SK-N-SH (cell line): ENCODE measurements at places on chromosomes 16 and 17. TPM values are rescaled to one million over a fixed set of nuclear protein-coding genes. Genes with fewer than 3 reads are reported as not detected.
A peak's percentile ranks its signal among the peaks of the same experiment; 100 is the strongest.

- DNase-seq, result no peak
Observed at GRCh38 chr17:8436844-8437171, 1.1 kb downstream of the NDEL1 start.

Gene GPR179
- 0.02 TPM in 2 replicates for polyA plus RNA-seq

GRCh38 chr17:45279898-45280297 lies 18.0 kb upstream of the SPATA32 start:
- no peak for DNase-seq

GRCh38 chr17:75557075-75557851 lies 30.3 kb upstream of the MYO15B start:
- peak; percentile 83 for DNase-seq

GRCh38 chr16:28321700-28322411 lies 29.5 kb downstream of the SBK1 start:
- peak; percentile 80 for DNase-seq

DNA sequence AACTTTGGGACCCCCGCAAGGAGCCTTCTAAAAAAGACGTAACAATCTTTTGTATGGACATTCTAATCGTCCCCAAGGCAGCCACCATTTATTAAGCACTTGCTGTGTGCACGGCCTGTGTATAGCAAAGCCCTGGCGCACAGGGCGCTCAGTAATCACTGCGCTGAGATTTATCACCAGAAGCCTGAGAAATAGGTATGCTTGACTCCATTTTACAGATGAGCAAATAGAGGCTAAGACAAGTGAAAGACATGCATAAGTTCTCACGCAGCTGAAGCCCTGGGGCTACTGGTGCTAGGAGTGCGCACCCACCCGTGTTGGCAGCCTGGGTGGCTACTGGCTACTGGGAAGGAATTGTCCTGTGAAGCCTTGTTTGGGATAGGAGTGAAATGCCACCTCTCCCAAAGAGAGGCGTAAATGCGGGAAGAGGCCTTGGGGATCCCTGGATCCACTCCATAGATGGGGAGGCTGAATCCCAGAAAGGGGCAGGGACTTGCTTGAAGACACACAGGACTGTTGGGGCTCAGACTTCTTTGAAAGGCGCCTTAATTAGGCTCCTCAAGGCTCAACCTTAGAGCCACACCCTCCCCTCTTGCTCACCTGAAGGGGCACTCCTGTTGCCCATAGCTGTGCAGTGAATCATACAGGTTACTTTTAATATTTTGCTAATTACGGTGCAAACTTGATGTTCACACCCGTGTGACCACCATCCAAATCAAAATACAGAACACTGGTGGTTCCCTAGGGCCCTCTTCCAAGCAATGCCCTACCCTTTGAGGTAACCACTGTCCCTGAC lies 634 bp upstream of the NATD1 start:
- no peak for DNase-seq

Gene ABCC11
- 0.07 and 0.16 TPM in 2 replicates for polyA plus RNA-seq

- no peak for DNase-seq
Observed at GRCh38 chr17:38410201-38410600, 18.1 kb upstream of the ARHGAP23 start.

DNA sequence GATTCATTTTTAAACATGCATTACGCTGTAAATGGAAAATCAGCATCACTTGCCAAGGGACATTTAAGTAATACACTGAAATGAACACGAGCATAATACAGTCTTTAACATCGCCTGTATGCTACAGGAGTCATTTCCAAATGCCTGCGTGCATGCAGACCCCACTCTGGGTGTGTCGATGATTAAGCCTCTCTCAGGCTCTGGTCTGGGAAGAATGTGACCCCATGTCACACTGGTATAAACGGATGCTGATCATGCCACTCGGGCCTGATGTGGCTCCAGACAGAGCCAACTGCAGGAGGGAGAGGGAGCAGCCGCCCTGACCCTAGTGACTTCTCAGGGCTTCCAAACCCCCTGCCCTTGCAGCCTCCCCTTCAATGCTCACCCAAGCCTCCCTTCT lies 10.8 kb downstream of the EMP2 start:
- no peak for DNase-seq

GRCh38 chr16:89322321-89323119 lies 105.0 kb downstream of the ZNF778 start:
- peak; percentile 72 for DNase-seq
